ENCODE measurements at places on chromosomes 1 and 21. TPM values are rescaled to one million over a fixed set of nuclear protein-coding genes. Genes with fewer than 3 reads are reported as not detected.

- DNase-seq, result no peak
These were observed 13.0 kb downstream of the EXTL2 start for GRCh38 chr1:100881687-100882086.

DNA sequence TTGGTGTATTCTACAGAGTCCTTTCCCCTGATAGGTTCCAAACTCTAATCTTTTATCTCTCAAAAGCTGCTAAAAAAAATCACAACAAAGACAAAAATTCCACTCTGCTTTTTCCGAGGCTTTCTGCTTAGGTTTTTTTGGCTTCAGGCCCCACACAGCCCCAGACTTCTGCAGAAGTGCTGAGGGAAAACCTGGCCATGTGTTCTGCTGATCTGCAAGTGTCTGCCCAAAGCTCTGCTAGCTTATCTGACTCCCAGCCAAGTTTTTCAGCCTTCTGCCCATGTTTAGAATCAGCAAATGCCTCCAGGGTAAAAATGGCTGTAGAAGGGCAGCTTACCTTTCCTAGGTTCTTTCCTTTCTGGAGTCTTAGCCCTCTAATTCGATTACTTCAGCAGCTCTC lies 28.4 kb downstream of the DISP3 start:
- DNase-seq, result no peak

DNA sequence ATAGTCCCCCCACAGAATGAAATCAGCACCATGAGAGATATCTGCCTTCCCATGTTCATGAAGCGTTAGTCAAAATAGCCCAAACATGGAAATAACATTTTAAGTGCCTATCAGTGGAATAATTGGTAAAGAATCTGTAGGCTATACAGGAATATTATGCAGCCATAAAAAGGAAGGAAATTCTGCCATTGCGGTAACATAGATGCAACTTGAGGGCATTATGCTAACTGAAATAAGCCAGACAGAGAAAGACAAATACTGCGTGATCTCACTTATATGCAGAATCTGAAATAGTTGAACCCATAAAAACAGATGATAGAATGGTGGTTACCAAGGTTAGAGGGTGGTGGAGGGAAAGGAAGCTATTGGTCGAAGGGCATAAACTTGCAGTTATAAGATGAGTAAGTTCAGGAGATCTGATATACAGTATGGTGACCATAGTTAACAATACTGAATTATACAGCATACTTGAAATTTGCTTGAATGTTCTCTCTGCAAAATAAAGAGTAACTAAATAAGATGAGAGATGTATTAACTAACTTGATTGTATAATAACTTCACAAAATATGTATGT lies 699 bp upstream of the IL23R start:
- DNase-seq, result no peak

DNA sequence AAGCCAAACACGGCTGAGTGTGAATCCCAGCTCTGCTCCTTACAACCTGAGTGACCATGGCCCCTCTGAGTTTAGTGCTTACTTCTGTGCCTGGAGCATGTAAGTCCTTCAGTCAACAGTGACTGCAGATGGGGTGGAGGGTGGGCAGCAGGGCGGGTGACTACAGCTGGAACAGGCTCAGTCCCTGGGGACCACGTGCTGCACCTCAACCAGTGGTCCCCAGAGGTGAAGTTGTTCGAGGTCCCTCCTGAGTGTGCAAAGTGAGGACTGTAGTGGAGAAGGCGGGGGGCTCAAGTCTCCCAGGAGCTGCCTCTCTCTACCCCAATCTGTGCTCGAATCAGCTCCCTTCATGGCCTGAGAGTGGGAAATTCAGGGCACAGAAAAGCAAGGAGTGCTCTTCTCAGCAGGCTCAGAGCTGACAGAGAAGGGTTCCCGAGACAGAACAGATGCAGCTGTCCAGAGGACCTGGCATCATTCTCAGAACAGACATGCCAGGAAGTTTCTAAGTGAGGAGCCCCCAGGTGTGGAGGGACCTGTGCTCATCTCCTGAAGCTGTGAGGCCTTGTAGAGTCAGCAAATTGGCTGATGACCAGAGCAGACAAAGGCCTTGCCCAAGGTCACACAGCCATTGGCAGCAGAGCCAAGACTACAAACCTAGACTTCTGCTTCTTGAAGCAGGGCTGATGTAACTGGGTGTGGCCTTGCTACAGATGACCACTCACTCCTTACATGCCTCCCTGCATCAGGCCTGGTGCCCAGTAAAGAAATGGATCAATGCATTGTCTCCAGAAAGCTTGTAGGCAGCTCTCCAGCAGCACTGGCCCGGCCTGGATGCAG lies 61.7 kb upstream of the EDN2 start:
- no peak for DNase-seq

The KRTAP21-2 gene
- not detected for total RNA-seq

The AKNAD1 gene
- 0.80 TPM for total RNA-seq

DNA sequence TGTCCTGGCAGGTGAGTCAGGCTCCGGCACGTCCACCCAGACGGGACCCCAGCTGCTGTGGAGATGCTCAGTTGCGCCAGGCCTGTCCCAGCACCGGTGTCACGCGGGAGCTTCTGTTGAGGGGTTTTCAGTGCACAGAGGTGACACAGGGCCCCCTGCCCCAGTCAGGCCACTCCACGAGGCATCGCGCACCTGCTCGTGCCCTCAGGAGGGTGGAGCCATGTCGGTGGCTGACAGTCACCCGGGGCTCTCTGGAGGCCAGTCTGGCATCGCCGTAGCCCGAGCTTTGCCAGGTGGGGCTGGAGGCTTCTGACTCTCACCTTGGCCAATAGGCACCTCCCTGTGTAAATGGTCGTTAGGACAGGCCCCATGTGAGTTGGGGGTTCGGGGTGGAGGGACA lies 11.1 kb downstream of the TMEM240 start:
- DNase-seq, result no peak

The LAPTM5 gene
- 5.1 TPM for total RNA-seq
